ENCODE measurements at places on chromosomes 11 and 22. TPM values are rescaled to one million over a fixed set of nuclear protein-coding genes. Genes with fewer than 3 reads are reported as not detected.

GRCh38 chr11:18624161-18624560 is 10.0 kb downstream of the SPTY2D1 start:
- no peak overlapping the region for H3K27ac ChIP-seq
- H3K4me1 ChIP-seq: peaks cover 52% of the 10 kb centered on the region
- no peak overlapping the region for H3K4me3 ChIP-seq
- DNase-seq: no peak
- no peaks in the 10 kb centered on the region for H3K27me3 ChIP-seq
- H3K36me3 ChIP-seq: no peaks in the 10 kb centered on the region

GRCh38 chr11:86699040-86699791 is 26.8 kb upstream of the ME3 start:
- no peaks in the 10 kb centered on the region for H3K36me3 ChIP-seq
- peaks cover 29% of the 10 kb centered on the region for H3K4me1 ChIP-seq
- no peak for DNase-seq
- no peaks in the 10 kb centered on the region for H3K27me3 ChIP-seq
- no peak overlapping the region for H3K4me3 ChIP-seq

- no peaks in the 10 kb centered on the region for H3K36me3 ChIP-seq
- H3K27ac ChIP-seq: no peak overlapping the region
- no peak overlapping the region for H3K4me3 ChIP-seq
Measured at GRCh38 chr11:121630041-121630440, 177.3 kb upstream of the SORL1-AS1 start.

DNA sequence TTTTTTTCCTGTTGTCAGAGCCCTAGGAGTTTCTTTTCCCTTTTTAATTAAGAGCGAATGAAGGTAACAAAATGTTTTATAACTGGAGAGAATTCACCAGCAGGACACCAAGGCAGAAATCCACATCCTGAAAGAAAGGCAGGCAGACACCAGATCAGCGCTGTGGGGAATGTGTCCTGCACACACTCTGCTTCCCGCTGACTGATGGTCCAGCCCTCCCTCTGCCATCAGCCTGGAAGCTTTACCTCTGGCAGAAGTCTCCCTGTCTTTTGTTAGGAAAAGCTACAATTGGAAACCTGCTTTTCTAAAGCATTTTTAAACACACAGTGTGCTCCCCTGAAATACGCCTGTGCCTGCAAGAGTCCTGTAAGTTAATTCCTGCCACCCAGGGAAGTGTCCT is 638.5 kb downstream of the NTM start:
- no peaks in the 10 kb centered on the region for H3K36me3 ChIP-seq
- DNase-seq: no peak
- H3K27me3 ChIP-seq: no peaks in the 10 kb centered on the region
- H3K27ac ChIP-seq: no peak overlapping the region
- H3K4me1 ChIP-seq: no peaks in the 10 kb centered on the region

DNA sequence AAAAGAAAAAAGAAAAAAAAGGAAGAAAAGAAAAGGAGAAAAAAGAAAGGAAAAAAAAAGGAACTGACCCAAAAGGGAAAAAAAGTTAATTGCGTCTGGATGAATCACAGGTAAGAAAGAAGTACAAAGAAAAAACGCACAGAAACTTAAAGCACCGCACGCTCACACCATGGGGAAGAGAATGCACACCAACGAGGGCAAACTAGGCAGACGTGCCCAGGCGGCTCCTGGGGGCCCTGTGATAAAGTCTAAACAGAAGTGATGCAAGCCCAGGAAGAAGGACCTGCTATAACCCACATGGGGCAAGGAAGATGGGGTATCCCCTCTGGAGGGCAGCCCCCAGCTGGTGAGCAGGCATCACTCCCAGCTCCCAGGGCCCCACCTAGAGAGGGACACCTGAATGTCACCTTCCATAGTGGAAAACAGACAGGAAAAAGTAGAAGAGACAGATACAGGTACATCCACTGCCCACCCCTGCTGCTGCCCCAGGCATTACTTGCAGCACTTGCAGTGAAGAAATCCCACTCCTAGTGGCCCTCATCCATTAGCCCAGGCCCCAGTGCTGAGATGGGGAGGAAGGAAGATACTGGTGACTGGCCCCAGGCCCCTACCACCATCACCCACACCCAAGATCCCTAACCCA is 28.9 kb downstream of the NAP1L4 start:
- no peak overlapping the region for H3K4me3 ChIP-seq
- H3K27ac ChIP-seq: no peak overlapping the region
- peaks cover 61% of the 10 kb centered on the region for H3K36me3 ChIP-seq

GRCh38 chr22:36528795-36529751 is at the start of gene EIF3D:
Gene EIF3D, minus strand, starts transcription at chr22:36529166. Its CDS starts 3,045 bp downstream, at chr22:36526121.
- peaks cover 28% of the 10 kb centered on the region for H3K4me1 ChIP-seq
- H3K36me3 ChIP-seq: peaks cover 38% of the 10 kb centered on the region
- no peaks in the 10 kb centered on the region for H3K27me3 ChIP-seq

Gene F2
- total RNA-seq: 1.1 TPM

Gene TRPC6
- 65.5 TPM for total RNA-seq

Gene OR52M1
- not detected for total RNA-seq
